CD4-positive, alpha-beta T cell treated with Interferon alpha-2 for 1 hour (primary cell): ENCODE measurements at places on chromosomes 12 and 14.

DNA sequence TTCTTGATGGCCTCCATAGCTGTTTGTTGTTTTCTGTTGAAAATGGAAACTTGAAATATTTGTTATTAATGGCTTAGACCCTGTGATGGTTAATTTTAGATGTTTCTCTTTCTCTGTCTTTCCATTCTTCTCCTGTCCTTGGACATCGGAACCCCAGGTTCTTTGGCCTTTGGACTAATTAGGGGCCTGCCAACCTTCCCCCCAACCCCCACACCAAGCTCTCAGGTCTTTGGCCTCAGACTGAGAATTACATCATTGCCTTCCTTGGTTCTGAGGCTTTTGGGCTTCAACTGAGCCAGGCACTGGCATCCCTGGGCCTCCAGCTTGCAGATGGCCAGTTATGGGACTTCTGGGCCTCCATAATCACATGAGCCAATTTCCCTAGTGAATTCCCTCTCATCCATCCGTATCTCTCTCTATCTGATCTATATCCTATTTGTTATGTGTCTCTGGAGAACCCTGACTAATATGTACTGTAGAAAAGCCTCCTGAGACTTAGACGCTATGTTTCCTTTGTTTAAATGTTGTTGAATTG, 71.6 kb downstream of the FGD4 start:
- DNase-seq: no peak

GRCh38 chr14:100549834-100550625, 37.2 kb downstream of the BEGAIN start:
- DNase-seq: no peak

DNA sequence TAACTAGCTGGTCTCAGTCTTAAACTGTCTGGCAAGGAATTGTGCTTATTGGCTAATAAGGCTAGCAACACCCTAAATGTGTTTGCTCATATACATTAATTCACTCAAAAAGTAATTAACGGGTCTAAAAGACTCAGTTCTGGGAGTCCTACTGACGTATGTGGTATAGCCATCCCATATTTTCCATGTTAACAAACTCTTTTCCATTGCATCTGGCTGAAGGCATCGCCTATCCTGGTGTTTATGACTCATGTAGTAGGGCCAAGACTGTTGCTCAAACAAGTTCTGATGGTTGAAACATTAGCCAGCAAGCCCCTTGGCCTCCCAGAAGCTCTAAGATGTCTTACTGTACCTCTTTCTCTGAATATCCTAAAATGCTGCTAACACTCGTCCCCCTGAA, 98.5 kb downstream of the PHLDA1 start:
- no peak for DNase-seq

GRCh38 chr14:29821661-29822429, 105.8 kb downstream of the PRKD1 start:
- DNase-seq: no peak

- DNase-seq: no peak
Measured at GRCh38 chr12:6966351-6966750, 4.1 kb downstream of the PHB2 start.

DNA sequence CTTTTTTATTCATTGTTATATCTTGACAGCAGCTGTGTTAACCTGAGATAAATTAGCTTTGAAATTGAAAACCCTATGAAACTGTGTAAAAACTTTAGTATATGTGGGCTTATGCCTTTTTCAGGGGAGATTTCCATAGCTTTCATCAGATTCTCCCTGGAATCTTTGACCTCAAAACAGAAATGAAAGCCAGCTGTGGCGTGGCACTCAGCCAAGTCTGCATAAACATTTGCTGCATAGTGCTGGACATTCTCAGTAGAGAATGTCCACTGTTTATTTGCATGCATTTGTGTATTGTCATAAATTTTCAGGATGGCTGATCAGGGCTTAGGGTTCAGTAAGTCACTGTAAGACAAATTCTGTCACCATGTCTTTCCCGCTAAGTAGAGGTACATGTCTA, 115.3 kb upstream of the NAP1L1 start:
- no peak for DNase-seq

DNA sequence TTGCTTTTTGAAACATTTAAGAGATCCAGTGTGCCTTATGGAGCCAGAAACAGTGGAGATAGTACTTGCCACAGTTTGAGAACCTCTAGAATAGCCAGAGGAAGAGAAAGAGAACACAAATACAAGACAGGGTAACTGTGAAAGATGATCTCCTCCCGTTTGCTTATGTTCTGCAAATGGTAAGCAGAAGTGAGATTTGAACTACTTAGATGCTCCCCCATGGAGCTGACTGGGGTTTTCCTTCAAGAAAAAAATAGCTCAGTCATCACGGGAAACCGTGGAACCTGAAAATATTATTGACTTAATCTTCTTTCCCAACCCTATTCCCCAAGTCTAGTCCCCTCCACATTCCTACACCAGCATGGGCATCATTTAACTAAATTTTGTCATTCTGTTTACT, 87.1 kb downstream of the KIF21A start:
- no peak for DNase-seq

GRCh38 chr12:72839696-72840095, 567.5 kb downstream of the TRHDE start:
- no peak for DNase-seq

- no peak for DNase-seq
Measured at GRCh38 chr12:109244073-109244472, 65.0 kb downstream of the FOXN4 start.

GRCh38 chr12:27711317-27711682, 668 bp downstream of the MRPS35 start:
- no peak for DNase-seq

- no peak for DNase-seq
Measured at GRCh38 chr12:93376436-93377251, 1.1 kb upstream of the NUDT4 start.

GRCh38 chr12:3431686-3432085, 59.3 kb upstream of the PRMT8 start:
- DNase-seq: no peak

GRCh38 chr14:80771201-80771600, 170.3 kb downstream of the CEP128 start:
- no peak for DNase-seq

GRCh38 chr12:39037115-39037514, 131.7 kb upstream of the CPNE8 start:
- DNase-seq: no peak

DNA sequence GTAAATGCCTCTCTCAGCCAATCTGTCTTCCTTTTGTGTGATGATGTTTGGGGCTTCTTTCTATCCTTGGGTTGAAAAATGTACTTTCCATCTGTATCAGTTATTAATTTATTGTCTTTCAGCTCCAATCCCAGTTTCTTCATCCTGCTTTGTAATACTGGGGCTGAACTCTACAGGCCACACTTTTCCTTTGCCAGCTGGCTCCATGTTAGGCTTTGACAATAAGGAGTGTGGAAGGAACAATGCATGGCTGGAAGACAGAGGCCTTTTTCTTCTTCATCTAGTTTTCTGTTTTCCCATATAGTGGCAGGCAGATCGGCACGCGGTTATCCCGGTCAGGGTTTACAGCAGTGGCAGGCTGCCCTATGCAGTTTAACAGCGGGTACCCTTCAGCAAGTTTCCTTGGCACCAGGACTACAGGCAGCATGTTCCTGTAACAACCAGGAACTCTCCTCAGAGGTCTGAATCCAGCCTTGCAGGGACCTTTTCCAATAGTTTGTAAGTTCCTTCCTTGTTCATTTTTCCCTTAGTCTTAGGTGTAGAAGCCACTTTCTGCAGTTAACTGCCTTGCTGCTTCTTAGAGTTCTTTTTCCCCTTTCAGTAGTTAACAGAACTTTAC, 38.5 kb upstream of the CRACR2A start:
- DNase-seq: no peak

DNA sequence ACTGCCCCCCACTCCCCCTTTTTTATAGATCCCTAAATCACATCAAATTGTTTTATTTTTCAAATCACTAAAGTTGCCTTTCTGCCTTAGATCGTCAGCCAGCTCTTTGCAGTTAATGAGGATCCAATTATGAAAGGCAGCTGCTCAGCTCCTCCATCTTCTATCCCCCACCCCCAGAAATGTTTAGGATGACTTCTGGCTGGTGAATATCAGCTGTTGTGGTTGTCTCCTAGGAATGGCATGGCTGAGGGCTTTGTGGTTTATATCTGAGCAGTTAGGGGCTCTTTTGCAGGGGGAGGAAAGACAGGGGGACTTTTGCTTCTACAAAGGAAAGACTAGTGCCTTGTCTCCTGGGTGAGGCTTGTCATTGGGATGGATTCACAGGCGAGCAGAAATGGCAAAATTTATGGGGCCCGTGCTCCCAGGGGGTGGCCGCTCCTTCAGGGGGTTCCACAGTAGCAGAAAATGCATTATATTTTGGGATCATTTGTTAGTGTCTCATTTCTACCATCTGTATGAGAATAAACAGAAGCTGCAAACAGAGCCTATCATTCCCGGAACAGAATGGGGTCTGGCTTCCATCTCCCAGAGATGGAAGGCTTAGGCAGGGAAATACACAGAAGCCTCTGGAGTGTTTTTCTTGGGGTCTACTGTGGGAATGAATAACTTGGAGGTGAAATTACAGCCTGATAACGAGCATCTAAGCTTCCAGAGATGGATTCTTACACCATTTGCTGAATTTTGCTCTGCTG, 6.5 kb downstream of the JDP2 start:
- DNase-seq: no peak

- DNase-seq: no peak
Measured at GRCh38 chr12:2402073-2402579, 349.3 kb downstream of the CACNA1C start.
